GM19239 (cell line): ENCODE measurements at places on chromosomes 12 and 14.

- no peak for DNase-seq
Observed at GRCh38 chr12:42571327-42572009, 18.1 kb downstream of the PRICKLE1 start.

GRCh38 chr12:126663304-126664094, 1598.3 kb downstream of the AACS start:
- no peak for DNase-seq

- no peak for DNase-seq
Observed at GRCh38 chr12:63238892-63239291, 87.9 kb upstream of the AVPR1A start.

DNA sequence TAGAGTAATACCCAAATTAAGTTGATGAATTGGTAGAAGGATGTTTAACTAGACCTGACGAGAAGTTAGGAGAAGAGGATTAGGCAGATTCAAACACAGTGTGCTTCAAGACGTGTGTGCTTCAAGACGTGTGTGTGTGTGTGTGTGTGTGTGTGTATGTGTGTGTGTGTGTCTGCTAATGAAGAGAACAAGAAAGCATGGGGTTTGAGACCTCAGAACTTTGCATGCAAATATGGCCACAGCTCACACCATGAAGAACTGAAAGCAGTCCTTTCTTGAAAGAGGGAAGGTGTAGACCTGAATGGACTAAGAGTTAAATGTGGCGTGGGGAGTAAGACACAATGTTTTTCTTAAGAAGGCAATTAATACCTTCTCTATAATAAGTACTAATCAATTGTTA, 32.5 kb upstream of the SSPN start:
- DNase-seq = peak; percentile 31
